ENCODE measurements at places on chromosomes 5 and 9.

DNA sequence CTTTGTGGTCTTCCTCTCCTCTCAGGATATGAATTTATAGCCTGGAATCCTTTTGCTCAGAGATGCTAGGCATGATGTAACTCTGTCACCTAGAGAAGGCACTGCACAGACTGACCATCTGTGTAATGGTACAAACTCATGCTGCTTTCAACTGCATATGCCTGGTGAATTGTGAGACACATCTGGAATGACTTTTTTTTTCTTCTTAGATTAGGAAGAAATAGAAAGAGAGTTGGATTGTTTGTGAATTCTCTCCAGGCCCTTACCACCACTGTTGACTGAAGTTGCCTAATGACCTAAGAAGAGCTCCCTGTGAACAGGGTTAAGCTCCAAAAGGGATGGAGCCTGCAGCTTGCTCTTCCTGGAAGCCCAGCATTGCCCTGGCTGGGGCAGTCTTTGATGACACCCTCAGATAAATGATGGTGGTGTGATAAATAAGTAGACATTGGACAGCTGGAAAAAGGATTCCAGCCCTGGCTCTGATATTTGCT lies 47.8 kb upstream of the TRIM32 start:
- DNase-seq, result no peak

GRCh38 chr5:95801532-95801931 lies 21.0 kb downstream of the GLRX start:
- DNase-seq, result no peak

- no peak for DNase-seq
Observed at GRCh38 chr5:132684491-132684890, 10.7 kb downstream of the IL4 start.

- no peak for DNase-seq
Observed at GRCh38 chr5:122790354-122791103, 15.6 kb downstream of the SNX2 start.

DNA sequence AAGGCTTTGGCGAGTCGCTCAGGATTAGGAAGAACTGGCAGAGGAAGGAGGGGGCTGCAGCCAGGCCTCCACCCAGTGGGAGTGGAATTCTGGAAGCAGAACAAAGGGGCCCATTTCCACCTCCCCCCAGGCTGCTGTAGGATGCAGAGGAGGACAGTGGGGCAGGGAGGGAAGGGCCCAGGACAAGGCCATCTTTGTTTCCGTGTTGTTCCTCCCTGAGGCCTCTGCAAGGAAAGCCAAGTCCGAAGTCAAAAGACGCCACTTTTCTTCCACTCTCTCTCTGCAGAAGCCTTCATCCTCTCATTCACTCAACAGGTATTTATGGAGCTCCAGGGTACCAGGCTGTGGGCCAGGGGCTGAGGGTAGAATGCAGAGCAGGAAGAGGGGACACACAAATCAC lies 70.7 kb downstream of the ENTREP1 start:
- no peak for DNase-seq

- no peak for DNase-seq
Observed at GRCh38 chr5:154276973-154277331, 86.4 kb downstream of the GALNT10 start.

DNA sequence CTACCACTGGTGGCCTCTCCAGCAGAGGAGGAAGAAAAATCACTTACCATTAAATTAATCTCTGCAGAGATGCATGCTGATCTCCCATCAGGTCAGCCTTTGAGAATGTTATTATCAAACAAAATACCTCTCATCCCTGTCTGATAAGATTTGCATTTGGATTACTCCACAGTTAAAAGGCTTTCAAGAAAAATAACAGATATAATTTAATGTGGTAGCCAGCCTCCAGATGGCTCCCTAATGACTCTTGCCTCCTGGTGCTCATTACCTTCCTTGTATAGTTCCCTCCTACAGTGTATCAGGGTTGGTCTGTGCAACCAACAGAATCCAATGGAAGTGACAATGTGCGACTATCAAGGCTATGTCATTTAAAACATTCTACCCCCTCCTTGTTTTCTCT lies 63.6 kb upstream of the TNPO1 start:
- no peak for DNase-seq

GRCh38 chr9:33881635-33882034 lies 64.7 kb downstream of the UBE2R2 start:
- DNase-seq, result no peak

GRCh38 chr5:139473105-139473504 lies 2.3 kb downstream of the SMIM33 start:
- DNase-seq, result no peak

DNA sequence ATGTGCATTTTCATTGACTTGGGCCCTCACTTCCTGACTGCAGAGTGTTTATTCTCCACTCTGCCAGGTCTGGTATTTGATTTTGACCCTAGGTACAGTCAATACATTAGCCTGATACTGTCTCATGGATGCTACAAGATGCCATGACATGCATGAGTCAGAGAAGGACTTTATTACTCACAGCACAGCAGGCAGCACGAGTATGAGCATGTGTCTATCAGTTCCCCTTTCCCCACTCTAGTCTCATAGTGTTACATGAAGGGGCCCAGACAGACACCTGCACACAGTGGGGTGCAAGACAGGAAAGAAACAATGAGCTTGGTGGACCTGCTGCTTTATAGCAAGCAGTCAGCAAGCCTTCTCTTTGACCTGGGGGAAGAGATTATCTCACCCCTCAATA lies 19.6 kb downstream of the ITGA2 start:
- DNase-seq, result peak; percentile 28

GRCh38 chr9:76718166-76718565 lies 46.1 kb upstream of the PCA3 start:
- DNase-seq, result no peak

- DNase-seq, result no peak
Observed at GRCh38 chr5:6338135-6338534, 40.2 kb downstream of the MED10 start.

DNA sequence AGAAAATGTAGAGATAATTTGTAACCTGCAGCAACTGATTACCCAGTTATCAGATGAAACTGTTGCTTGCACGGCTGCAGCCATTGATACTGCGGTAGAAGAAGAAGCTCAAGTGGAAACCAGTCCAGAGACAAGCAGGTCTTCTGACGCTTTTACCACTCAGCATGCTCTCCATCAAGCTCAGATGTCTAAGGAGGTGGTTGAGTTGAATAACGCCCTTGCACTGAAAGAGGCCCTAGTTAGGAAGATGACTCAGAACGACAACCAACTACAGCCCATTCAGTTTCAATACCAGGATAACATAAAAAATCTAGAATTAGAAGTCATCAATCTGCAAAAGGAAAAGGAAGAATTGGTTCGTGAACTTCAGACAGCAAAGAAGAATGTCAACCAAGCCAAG lies 1.7 kb downstream of the KIF4B start:
- no peak for DNase-seq

GRCh38 chr5:71905834-71906711 lies 187.0 kb downstream of the CARTPT start:
- no peak for DNase-seq

- DNase-seq, result no peak
Observed at GRCh38 chr9:16143947-16144890, 591.4 kb downstream of the CCDC171 start.

GRCh38 chr5:169667896-169668674 lies 31.0 kb downstream of the DOCK2 start:
- DNase-seq, result no peak

DNA sequence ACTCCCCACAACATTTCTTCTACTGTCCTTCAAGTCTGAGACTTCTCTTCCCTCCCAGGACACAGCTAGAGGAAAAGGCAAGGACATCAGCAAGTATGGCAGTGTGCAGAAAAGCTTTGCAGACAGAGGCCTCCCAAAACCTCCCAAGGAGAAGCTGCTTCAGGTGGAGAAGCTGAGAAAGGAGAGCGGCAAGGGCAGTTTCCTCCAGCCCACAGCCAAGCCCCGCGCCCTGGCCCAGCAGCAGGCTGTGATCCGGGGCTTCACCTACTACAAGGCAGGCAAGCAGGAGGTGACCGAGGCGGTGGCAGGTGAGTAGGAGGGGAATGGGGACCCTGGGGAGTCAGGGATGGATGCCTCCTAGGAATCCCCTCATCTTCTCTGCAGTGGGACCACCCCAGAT lies 24.4 kb downstream of the OLFML2A start:
- DNase-seq, result no peak

DNA sequence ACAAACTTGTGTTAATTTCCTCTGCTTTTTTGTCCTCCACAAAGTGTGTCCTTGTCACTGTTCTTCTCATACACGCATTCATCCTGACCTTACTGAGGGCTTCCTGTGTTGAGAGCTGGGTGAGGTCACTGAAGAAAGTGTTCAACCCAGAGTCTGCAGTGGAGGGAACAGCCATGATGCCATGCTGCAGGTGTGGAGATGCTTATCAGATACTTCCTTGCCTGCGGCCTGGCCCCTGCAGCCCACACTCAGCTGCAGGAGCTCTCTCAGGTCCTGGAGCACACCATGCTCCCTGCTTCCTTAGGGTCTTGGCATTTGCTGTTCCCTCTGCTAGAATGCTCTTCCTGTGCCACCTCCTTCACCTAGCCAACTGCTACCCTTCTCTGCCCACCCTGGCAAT lies 108.1 kb upstream of the SPRY4 start:
- DNase-seq, result peak; percentile 32

GRCh38 chr9:87276851-87277261 lies 220.8 kb upstream of the DAPK1 start:
- no peak for DNase-seq

DNA sequence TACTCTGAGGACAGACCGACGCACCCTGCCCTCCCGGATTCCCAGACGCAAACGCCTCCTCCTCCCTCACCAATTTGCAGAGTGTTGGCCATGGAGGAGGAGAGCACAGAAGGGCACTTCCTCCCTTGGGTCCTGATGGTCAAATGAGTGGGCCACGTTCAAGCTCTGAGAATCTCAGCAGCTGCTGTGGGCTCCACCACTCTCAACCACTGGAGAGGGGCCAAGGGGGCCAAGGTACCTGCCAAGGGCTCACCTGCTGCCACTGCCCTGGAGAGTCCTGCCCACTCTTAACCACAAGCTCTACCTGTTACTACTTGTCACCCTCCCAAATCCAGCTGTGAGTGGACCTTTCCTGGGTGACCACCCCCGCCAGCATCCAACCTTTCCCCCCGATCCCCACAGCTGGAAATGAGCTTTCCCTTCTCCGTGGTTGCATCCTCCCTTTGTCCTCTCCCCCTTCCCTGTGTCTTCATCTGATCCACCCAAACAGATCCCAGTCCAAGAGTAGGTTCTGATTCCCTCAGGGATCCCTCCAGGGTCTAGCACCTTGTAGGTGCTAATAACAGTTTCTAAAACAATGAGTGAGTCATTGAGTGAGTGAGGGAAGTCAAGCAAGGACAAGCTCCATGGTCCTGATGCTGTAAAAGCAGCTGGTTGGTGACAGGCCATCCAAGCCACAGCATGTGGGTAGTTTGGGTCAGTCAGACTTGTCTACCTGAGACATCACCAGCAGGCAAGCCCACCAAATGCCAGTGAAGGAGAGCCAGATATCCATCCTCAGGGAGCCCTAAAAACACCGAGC lies 69.7 kb downstream of the FAM114A2 start:
- DNase-seq, result no peak

DNA sequence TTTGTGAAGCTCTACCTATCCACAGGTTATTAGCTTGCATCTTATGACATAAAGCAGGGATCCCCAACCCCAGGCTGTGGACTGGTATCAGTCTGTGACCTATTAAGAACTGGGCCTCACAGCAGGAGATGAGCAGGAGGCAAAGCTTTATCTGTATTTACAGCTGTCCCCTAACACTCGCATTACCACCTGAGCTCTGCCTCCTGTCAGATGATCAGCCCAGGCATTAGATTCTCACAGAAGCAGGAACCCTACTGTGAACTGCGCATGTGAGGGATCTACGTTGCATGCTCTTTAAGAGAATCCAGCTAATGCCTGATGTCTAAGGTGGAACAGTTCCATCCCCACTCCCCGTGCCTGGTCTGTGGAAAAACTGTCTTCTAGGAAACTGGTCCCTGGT lies 19.7 kb downstream of the FBXW11 start:
- DNase-seq, result no peak

DNA sequence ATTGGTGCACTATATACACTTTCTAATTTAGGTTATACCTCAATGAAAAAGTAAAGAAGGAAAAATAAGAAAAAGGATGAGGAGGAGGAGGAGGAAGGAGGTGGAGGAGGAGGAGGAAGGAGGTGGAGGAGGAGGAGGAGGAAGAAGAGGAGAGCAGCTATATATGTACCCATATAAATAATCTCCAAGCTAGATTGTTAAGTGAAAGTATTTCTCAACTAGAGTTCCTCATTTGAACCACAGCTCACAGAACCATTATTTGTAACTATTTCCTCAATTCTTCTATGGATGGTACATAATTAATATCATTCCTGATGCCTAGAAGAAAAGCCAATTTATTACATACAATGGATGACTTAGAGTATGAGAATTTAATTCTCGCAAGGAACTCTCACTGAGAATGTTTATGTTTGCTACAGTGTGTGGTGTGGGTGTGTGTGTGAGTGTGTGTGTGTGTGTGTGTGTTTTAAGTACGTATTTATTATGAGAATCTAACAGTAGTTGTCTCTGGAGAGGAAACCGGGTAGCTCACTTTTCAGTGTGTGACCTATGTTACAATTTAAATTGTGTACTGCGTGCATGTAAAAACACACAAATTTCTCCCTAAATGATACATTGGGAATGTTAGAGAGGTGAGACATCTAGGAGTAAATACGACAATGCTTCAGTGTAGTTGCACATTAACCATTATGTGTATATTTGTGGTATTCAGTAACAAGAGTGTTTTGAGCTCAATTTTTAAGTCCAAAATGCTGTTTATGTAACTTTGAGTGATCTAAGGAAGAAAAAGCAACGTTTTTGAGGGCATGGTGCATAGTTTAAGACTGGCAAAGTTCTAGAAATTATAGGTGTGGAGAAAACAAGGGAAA lies 20.2 kb upstream of the NREP start:
- DNase-seq, result no peak

DNA sequence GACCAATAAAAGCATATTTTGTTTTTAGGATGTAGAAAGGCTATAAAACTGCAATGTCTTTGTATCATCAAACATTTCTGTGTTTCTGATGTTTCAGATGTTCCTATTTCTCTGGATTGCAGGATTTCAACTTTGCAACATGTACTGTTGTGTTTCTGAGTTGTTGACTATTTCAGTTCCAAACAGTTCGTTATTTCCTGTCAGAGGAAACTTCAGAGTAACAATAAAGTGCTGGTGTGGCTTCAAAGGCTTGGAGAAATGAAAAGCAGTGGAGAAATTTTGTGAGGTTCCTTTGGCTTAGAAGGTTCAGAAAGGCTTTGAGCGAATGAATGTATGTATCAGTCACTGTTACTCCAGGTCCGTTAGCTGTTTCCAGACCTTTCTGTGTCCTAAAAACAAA lies 17.2 kb downstream of the TJP2 start:
- DNase-seq, result no peak

Measured in activated naive CD8-positive, alpha-beta T cell treated with anti-CD3 and anti-CD28 coated beads, Interleukin-2, amount 50 U/mL, for 24 hours (primary cell).